Mesothelial cell of epicardium (in vitro differentiated cells): ENCODE measurements at places on chromosomes 16 and 17. TPM values are rescaled to one million over a fixed set of nuclear protein-coding genes. Genes with fewer than 3 reads are reported as not detected.

DNA sequence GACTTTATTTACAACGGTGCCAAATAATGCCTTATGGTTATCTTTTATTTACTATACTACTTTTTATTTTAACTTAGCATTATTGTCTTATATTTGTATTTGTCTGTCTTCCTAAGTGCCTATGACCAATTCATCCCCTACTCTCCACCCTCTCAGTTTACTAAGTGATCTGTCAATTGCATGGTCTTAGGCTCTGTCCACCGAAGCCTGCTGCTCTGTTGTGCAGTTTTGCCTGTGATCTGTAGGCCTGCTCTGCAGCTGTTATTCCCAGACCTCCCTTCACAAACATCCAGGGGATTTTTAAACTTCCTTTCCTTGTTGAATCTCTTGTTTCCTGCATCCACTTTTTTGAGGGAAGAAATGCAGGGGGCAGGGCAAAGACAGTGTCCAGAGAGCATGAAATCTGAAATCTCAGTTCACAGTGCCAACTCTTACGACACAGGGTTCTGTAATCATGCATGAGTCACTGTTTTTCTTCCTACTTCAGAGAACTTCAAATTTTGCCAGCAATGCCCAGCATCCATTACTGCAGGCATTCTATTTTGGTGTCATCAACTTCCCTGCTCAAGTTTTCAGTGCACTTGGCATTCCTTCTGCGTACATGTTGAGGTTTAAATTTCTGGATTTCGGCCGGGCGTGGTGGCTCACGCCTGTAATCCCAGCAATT, 11.4 kb downstream of the SLFN5 start:
- no peaks in the 10 kb centered on the region for H3K27me3 ChIP-seq
- H3K4me3 ChIP-seq, result no peak overlapping the region
- peaks cover 34% of the 10 kb centered on the region for H3K4me1 ChIP-seq
- H3K27ac ChIP-seq, result peak overlapping the region; percentile 90
- no peak for DNase-seq

GRCh38 chr17:9230861-9231260, 209.6 kb downstream of the NTN1 start:
- no peaks in the 10 kb centered on the region for H3K36me3 ChIP-seq
- H3K4me3 ChIP-seq, result no peak overlapping the region
- H3K27ac ChIP-seq, result no peak overlapping the region
- no peak for DNase-seq
- no peaks in the 10 kb centered on the region for H3K27me3 ChIP-seq

DNA sequence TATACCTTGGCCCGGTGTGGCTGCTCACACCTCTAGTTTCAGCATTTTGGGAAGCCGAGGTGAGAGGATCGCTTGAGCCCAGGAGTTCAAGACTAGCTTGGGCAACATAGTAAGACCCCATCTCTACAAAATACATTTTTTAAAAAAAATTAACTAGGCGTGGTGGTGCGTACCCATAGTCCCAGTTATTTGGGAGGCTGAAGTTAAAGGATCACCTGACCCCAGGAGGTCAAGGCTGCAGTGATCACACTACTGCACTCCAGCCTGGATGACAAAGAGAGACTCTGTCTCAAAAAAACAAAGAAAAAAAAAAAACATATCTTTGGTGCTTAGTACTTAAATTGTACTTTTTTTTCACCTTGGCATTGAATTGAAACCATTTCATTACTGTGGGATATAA, 99.0 kb downstream of the CACNG1 start:
- H3K4me3 ChIP-seq, result no peak overlapping the region
- peaks cover 52% of the 10 kb centered on the region for H3K36me3 ChIP-seq
- H3K4me1 ChIP-seq, result peaks cover 3% of the 10 kb centered on the region
- DNase-seq, result no peak

DNA sequence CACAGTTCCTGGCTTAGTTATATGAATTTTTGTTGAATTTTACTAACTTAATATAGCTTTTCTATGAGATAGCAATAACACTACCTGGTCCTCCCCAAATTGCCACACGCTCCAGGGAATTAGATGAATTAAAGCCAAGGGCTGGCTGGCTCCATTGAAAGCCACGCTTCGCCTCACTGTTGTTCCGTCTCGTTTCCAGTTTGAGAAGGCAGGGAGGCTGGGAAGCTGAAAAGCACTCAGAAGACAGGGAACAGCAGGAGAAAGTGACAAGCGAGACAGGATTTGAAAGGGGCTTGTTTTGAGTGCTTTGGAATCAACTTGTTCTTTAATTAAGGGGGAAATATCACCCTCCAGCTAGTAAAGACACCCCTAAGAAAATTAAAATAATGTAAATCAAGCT, 425.3 kb downstream of the CA10 start:
- peaks cover 50% of the 10 kb centered on the region for H3K27me3 ChIP-seq
- no peak overlapping the region for H3K27ac ChIP-seq
- H3K36me3 ChIP-seq, result no peaks in the 10 kb centered on the region
- DNase-seq, result no peak
- H3K4me1 ChIP-seq, result no peaks in the 10 kb centered on the region

DNA sequence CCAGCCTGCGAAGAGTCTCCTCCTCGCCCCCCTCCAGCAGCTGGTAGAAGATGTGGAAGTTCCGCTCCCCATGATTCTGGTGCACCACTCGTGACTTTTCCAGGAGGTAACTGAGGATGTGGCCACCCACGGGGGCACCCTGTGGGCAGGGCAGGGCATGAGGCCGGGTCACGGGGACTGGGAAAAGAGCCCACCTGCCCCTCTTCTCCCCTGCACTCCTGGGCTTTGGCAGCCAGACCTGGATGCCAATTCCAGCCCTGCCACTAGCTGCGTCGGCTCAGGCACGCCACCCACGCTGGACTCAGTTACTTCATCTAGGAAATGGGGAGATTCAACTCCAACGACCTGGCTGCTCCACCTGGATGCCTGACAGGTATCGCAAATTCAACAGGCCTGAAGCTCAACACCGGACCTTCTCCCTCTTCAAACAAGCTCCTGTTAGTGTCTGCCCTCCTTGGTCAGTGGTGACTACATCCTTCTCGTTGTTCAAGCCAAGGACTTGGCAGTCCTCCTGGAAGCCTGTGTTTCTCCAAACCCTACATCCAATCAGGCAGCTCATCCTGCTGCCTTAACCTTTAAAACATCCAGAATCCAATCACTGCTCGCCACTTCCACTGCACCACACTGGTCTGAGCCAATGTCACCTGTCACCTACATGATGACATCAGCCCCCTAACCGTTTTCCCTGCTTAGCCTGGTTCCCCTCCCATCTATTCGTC, 11.6 kb downstream of the MYO1C start:
- no peak overlapping the region for H3K27ac ChIP-seq
- DNase-seq, result no peak
- peaks cover 6% of the 10 kb centered on the region for H3K4me1 ChIP-seq

Gene NPB
- total RNA-seq, result 0.75 to 1.7 TPM (median 1.2 TPM) in 3 replicates

DNA sequence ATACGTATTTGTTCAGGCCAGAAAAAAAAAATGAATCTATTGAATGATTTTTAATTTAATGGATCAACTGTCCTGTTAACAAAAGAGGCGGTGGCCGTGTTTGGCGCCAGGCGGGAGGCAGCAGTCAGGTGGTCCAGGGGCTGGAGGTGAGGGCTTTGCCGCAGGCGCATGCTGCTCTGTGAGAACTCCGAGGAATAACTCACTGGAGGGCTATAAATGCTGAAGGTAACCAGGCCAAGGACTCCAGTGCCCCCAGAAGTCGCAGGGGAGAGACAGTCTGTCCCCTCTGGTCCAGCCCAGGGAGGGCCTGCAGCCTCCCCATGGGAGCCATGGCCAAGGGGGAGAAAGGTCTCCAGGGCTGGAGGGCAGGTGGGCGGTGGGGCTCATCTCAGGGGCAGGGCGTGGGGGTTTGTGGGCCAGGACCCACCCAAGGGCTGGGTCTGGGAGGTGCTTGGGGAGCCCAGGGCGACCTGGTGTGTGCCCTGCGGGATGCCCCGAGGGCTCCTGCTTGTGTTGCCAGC, 7.1 kb upstream of the BAHCC1 start:
- H3K27me3 ChIP-seq, result no peaks in the 10 kb centered on the region
- H3K4me3 ChIP-seq, result peak overlapping the region; percentile 69
- peaks cover 65% of the 10 kb centered on the region for H3K4me1 ChIP-seq
- DNase-seq, result no peak

GRCh38 chr17:81057079-81057730, 22.3 kb downstream of the BAIAP2 start:
- H3K27ac ChIP-seq, result peak overlapping the region; percentile 96
- no peaks in the 10 kb centered on the region for H3K27me3 ChIP-seq
- peak; percentile 60 for DNase-seq
- H3K4me3 ChIP-seq, result no peak overlapping the region
- peaks cover 46% of the 10 kb centered on the region for H3K4me1 ChIP-seq
- H3K36me3 ChIP-seq, result peaks cover 8% of the 10 kb centered on the region

DNA sequence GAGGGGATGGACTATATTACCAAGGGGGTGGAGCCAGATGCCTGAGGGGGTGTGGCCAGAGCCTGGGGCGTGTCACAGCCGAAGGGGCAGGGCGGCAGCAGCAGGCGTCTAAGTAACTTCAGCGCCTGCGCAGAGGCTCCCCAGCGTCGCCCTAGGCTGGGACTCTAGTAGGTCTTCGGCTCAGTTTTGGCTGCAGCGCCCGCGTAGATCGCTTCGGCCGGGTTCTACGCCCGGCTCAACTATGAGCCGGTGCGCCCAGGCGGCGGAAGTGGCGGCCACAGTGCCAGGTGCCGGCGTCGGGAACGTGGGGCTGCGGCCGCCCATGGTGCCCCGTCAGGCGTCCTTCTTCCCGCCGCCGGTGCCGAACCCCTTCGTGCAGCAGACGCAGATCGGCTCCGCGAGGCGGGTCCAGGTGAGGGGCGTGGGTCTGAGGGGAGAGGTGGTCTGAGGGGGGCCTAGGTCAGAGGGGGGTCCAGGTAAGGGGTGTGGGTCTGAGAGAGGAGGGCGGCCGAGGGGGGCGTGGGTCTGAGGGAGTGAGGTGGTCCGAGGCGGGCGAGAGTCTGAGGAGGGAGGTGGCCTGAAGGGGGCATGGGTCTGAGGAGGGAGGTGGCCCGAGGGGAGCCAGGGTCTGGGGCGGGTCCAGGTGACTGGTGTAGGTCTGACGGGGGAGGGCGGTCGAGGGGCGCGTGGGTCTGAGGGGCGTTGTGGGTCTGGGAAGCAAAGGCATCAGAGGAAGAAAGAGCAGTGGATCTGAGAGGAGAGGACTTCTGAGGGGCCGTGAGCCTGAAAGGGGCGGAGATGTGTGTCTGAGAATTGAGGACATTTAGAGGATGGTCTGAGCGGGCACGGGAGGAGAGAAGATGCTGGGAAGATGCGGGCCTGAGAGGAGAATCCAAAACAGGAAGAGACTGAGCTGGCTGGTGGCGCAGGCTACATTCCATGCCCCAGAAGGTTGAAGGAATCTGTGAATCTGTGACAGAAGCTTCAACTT, at the start of gene LPCAT2:
LPCAT2 (plus strand) TSS at position 132 of the 991 bp plus-strand sequence; CDS start at position 242, 110 bp downstream.
- peaks cover 36% of the 10 kb centered on the region for H3K36me3 ChIP-seq
- no peaks in the 10 kb centered on the region for H3K27me3 ChIP-seq
- peaks cover 14% of the 10 kb centered on the region for H3K4me1 ChIP-seq
- H3K4me3 ChIP-seq, result peak within 1 kb of the TSS; percentile 79

Gene SAP30BP
- total RNA-seq, result 96.0 to 109 TPM (median 106 TPM) in 3 replicates

DNA sequence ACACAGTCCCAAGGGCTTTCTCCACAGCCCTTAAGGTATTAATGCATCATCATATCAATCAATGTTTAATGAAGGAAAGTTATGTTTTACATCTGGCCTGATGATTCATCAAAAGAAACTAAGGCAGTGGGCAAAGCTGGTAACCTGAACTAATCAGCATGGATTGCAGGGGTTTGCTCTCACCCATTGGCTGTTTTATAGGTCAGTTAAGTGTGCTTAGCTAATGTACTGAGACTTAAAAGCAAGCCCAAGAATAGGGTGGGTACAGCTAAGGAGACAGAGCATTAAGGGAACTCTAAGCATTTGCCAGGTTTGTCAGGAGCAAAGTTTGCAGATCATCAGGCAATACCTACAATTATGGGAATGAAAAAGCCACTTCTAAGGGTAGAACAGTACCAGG, 1247.6 kb downstream of the CDH8 start:
- H3K27me3 ChIP-seq, result peaks cover under 1% of the 10 kb centered on the region
- H3K27ac ChIP-seq, result no peak overlapping the region
- no peak for DNase-seq

Gene NKD1
- 60.1 to 63.0 TPM (median 61.5 TPM) in 3 replicates for total RNA-seq

- H3K36me3 ChIP-seq, result peaks cover 6% of the 10 kb centered on the region
- peak overlapping the region; percentile 91 for H3K27ac ChIP-seq
- H3K27me3 ChIP-seq, result no peaks in the 10 kb centered on the region
- DNase-seq, result no peak
Measured at GRCh38 chr17:62724398-62725146, 83.5 kb downstream of the MARCHF10 start.

GRCh38 chr17:78868391-78868790, 27.8 kb upstream of the USP36 start:
- no peaks in the 10 kb centered on the region for H3K27me3 ChIP-seq
- DNase-seq, result no peak
- no peak overlapping the region for H3K4me3 ChIP-seq
- no peaks in the 10 kb centered on the region for H3K4me1 ChIP-seq
- H3K27ac ChIP-seq, result no peak overlapping the region

DNA sequence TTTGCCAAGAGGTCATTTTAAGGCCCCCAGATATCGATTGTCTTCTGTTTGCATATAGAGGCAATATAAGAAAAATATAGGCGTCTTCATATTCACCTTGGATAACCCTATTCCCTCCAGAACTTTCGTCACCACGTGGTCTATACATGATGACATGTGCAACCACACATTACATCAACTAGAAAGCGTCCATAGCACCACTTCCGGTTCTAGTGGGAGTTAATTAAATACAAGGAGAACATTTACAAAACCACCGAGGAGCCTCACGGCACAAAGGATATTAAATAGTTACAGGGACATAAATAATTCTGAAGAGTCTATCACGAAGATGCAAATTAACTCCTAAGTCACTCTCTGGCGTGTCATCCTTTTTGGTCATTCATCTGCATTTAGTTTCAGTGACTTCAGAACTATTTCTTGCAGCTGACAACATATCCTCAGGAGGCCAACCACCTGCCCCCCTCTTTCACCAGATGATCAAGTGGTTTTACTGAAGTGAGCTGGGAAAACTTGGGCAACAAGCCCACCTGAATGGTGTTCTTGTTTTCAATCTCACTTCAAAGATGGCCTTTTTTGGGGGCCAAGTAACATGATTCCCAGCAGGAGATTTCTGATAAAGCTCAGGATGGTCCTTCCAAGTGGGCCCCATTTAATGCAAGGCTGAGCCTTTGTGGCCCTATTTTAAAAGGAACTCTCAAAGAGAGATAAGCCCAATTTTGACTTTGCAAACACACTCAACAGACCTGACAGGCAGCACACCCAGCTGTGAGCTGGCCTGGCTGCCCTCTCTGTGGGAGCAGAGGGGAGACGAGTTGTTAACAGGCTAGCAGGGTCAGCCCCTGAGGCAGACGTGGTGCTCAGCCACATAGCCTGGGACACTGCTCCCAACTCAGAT, 15.3 kb downstream of the CMTM3 start:
- no peak overlapping the region for H3K4me3 ChIP-seq
- peaks cover 41% of the 10 kb centered on the region for H3K4me1 ChIP-seq
- peaks cover 20% of the 10 kb centered on the region for H3K36me3 ChIP-seq
- peak overlapping the region; percentile 12 for H3K27ac ChIP-seq
- H3K27me3 ChIP-seq, result no peaks in the 10 kb centered on the region

Gene KCNJ18
- not detected in 3 replicates for total RNA-seq
